ENCODE measurements at places on chromosomes 3 and 15.

- DNase-seq: no peak
Measured at GRCh38 chr3:75110741-75111140, 496.3 kb upstream of the CNTN3 start.

DNA sequence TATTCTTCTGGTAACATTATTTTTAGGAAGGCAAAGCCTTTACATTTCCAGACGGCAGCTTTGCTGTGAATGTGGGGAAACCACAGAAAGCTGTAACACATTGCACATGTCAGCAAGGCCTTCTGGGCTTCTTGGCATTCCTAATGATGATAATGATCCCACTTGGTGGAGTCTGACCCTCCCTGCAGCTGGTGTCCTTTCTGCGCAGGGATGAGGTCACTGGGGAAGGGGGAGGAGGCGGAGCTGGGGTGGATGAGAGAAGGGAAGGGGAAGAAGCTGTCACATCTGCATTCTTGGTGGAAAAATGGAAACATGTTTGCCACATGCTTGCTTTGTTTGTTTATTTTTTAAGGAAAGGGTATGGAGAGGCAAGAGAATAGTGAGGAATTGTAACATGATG, 68.6 kb downstream of the FILIP1L start:
- DNase-seq: no peak

- no peak for DNase-seq
Measured at GRCh38 chr3:78176869-78177268, 1137.0 kb downstream of the ROBO2 start.

- DNase-seq: no peak
Measured at GRCh38 chr15:67105065-67105951, 39.9 kb downstream of the SMAD3 start.

DNA sequence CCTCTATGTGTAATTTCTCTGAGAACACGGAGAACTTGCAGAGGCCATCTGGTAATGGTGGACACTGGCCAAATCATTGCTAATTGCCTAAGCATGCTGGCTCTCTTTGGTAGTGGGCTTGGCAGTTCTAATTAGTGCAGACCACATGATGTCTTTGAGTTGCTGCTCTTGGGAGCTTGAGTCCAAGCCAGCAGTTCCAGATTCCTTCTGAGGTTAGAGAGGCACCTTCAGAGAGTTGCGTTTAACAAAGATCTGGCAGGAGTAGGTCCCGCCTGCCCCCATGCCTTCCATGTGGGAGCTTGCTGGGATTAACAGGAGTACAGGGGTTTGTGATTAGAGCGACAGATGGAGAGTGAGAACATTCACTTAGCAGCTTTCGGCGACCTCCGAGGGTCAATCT, 449.0 kb upstream of the LMCD1 start:
- no peak for DNase-seq

DNA sequence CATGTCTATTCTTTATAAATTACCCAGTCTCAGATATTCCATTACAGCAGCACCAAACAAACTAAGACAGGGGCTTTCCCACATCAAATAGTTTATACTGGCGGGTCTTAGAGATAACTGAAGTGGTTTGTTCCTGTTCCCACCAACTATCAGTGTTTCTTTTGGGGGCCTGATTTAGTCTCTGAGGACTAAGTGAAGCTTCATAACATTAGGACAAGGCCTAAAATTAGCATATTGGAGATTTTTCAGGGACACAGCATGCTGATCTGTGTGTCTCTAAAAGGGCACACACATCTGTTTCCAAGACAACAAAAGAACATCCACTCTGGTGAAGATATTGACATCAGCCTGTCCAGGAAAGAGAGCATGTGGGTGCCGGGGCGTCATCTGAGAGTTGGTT, 72.6 kb upstream of the SEMA6D start:
- no peak for DNase-seq

- no peak for DNase-seq
Measured at GRCh38 chr3:107870943-107871638, 219.7 kb downstream of the CD47 start.

DNA sequence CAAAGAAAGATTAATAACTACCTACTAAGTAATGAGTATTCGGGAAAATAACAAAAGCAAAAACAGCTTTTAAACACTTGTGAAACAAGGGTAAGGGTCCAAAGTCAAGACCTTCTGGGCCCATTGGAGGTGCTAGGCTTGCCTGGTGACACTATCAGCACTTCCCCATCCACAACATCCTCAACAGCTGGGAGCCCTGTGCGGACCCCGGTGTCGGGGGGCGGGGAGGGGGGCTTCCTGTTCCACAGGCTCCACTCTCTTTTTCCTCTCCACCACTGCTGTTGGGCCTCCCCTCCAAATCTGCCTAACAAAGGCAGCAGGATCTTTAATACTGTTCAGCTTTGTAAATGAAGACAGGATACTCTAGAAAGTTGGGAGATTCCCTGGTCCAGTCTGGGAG, 21.6 kb downstream of the NGRN start:
- DNase-seq: no peak

DNA sequence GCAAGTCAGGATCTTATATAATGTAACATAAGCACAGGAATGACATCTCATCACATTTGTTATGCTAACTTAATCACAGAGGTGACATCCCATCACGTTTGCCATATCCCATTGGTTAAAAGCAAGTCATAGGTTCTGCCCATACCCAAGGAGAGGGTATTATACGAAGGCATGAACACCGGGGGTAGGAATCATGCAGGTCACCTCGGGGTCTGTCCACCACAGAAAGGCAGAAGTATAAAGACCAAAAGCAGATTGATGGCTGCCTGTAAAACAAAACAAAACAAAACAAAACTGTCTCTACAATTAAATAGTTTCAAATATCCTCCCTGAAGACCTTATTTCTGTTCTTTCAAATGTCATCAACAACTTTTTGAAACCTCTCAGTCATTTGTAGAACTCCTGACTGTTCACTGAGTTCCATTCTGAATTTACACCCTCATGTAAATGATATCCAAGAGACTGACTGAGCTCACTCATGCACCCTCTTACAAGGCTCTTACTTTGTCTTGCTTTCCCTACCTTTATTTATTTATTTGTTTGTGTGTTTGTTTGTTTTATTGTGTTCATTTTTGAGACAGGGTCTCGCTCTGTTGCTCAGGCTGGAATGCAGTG, 22.7 kb upstream of the ZNF639 start:
- no peak for DNase-seq
